ENCODE measurements at places on chromosomes 1 and 21.

- DNase-seq = no peak
Measured at GRCh38 chr1:60066001-60066400, 7.6 kb downstream of the C1orf87 start.

- DNase-seq = no peak
Measured at GRCh38 chr1:11505591-11506538, 26.9 kb downstream of the DISP3 start.

DNA sequence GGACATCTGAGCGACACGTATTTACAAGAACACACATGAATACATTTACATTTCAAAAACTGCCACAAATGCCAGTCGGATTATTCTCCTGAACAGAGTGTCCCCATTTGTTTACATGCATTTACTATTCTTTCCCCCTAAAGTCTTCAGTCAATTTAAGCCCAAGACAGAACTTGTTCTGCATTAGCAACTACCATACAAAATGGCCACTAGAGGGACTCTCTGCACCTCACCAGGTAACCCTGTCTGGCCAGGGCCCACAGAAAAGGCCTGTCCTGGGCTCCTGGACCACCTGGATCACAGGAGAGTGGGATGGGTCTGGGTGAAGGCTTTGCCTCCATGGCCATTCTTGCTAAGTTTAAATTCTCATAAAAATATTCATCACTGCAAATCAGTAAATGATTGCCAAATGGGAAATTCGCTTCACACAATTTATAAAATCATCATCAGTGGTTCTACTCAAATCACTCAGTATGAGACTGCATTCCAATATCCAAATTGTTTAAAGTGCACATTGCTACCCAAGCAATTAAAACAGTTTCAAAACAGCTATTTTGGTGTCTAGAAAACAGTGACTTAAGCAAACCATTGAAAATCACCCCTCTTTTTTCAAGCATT, 12.5 kb upstream of the GUCA2A start:
- DNase-seq = peak; percentile 20

- DNase-seq = no peak
Measured at GRCh38 chr1:162485236-162485635, 12.4 kb upstream of the UHMK1 start.

GRCh38 chr1:54001591-54001990, 16.4 kb downstream of the LDLRAD1 start:
- DNase-seq = no peak

GRCh38 chr21:34609933-34610549, 4.9 kb downstream of the RCAN1 start:
- DNase-seq = no peak

DNA sequence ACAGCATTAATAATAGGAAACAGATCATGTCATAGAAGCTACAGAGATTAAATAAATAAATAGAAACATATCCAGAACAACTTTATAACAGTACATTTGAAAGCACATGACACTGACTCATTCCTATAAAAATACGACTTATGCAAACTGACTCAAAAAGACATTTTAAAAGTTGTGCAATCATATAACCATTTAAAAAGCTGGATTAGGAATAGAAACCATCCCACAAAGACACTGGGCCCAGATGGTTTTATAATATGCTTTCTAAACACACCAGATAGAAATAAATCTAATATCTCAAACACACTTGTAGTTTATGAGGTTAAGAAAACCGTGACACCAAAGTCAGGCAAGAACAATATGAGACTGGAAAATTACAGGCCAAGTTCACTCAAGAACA, 47.6 kb downstream of the MATN1 start:
- no peak for DNase-seq

DNA sequence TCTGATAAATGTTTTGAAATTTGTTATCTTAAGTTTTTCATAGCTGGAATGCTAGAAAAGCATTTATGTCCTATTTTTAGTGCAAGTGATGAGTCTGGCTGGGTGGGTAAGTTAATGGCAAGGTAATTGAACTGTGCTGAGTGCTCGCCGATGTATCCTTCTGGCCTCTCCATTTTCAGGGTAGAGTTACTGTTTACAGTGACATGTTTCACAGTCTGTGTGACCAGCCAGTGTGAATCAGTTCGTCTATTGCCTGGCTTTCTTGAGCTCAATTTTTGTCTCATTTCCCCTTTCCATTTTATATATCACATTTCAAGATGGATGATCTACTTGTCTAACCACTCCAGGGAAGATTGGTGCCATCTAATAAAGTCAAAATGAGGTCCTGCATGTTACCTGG, 44.1 kb downstream of the ITSN1 start:
- DNase-seq = no peak

GRCh38 chr1:204331275-204331674, 28.5 kb downstream of the PLEKHA6 start:
- DNase-seq = no peak

DNA sequence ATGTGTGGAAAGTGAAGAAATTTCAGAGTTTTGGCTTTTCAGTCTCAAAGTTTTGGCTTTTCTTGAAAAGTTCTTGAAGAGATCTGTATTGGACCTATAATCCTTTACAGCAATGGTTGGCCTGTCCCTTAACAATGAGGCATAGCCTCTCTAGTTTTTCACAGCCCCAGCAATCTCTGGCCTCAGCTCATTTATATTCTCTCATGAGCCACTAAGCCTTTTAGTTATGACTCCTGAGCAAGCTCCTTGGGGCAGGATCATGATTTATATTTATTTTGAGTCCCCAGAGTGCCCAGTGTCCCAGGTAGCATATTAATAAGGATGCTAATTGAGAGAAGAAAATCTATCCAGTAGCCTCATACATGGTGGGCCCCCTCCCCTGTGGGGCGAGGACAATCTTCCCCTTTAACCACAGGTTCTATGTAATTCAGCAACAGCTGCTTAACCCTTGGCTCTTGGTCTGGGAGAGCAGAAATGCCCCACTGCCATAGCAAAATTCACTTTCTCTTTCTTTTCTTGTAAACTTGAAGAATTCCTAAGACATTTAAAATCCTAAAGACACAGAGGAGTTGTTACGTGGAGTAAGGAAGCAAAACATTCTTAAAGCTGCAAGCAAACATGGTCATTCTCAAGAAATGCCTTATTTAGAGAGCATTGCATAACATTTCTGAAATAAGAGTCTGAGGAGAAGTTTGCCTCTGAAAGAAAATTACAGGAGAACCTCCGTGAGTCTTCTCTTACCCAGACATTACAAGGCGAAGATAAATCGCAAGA, 6.3 kb downstream of the NGF start:
- no peak for DNase-seq

GRCh38 chr1:220604926-220605325, 77.0 kb downstream of the MARK1 start:
- DNase-seq = no peak

DNA sequence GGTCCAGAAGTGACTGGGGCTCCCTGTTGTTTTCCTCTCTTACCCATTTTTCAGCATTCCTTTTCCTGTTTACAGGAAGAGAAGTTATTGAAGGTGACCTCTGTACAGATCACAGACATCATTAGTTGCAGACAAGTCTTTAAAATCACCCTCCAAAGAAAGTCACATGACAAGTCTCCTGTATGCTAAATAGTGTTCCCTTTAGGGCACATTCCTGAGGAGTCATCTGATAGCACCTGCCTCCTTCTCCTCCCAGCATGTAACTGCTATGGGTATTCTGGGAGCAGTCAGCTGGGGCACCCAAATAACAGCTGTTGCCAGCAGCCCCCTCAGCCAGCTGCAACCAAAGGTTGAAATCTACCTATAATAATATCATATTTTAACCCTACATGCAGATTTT, 200.6 kb downstream of the PTGER3 start:
- no peak for DNase-seq

- DNase-seq = no peak
Measured at GRCh38 chr1:8203551-8203950, 114.4 kb upstream of the SLC45A1 start.

- DNase-seq = no peak
Measured at GRCh38 chr1:179021873-179022272, 3.8 kb upstream of the FAM20B start.

DNA sequence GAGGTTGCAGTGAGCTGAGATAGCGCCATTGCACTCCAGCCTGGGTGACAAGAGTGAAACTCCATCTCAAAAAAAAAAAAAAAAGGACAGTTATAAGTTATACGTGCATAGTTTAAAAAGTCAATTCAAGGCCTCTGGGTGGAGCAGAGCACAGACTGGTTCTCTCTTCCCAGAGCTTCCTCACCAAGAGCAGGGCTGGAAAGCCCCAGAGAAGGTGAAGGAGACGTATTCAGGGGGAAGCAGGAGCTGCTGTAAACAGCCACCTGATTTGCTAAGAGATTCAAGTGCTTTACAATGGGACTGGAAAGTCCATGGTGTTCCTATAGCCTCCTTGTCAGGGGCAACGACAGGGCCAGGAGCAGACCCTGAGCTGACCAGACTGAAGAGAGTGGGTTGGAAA, 85.0 kb upstream of the LYST start:
- DNase-seq = no peak

DNA sequence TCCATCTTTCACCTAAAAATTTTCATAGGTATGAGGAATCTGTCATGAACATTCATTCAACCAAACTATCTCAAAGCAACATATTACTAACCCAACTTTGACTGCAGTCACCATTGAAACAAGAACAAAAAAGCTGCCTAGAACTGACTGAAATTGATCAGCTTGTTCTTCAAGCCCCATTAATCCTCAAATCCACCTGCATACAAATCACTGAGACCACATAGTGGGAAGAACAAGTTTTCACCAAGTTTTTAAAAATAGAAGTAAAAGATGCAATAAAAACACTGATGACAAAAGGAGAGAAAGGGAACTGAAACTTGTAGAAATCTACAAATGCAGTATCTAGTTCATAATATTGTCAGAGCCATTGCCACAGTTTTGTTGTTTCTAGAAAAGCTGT, 6.1 kb downstream of the SORT1 start:
- no peak for DNase-seq

- no peak for DNase-seq
Measured at GRCh38 chr1:16300436-16300835, 51.8 kb downstream of the FBXO42 start.

- DNase-seq = no peak
Measured at GRCh38 chr21:14878971-14879370, 185.8 kb downstream of the NRIP1 start.

- DNase-seq = no peak
Measured at GRCh38 chr1:192581131-192581927, 5.8 kb downstream of the RGS1 start.

DNA sequence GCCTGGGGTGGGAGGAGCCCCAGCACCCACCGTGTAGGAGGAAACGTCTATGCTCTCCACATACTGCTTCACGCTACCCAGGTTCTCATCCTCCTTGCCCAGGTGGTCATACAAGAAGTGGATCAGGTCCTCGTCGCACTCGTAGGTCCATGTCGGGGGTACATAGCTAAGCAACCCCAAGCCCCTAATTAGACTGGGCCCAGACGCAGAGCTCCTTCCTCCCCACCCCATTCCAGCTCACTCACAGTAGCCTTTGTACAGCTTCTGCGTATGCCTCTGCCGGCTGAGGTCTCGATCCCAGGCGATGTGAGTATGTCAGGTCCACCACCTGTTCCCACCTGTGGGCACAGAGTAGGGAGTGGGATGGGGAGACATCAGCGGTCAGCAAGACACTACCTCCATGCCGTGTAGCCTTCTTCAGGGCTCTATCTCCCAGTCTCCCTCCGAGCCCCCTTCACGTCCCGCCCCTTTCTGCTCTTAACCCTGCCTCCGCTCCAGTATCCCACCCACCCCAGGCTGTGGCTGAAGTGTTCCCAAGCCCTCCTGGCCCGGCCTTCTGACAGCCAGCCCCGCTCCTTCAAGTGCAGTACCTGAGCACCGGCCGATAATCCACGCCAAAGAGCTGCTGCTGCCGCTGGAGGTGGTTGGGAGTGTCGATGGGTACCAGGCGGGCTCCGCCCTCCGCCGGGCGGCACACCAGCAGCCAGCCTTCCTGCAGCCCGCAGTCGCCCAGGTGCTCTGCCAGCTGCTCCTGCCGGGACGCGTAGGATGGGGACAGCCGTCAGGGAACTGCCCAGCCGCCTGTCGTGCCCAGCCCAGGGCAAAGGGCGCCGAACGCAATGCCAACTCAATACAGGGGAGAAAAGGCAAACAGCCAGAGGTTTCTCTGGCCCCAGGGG, 919 bp downstream of the HECTD3 start:
- no peak for DNase-seq

GRCh38 chr21:31918250-31918775, 45.5 kb downstream of the HUNK start:
- DNase-seq = no peak

DNA sequence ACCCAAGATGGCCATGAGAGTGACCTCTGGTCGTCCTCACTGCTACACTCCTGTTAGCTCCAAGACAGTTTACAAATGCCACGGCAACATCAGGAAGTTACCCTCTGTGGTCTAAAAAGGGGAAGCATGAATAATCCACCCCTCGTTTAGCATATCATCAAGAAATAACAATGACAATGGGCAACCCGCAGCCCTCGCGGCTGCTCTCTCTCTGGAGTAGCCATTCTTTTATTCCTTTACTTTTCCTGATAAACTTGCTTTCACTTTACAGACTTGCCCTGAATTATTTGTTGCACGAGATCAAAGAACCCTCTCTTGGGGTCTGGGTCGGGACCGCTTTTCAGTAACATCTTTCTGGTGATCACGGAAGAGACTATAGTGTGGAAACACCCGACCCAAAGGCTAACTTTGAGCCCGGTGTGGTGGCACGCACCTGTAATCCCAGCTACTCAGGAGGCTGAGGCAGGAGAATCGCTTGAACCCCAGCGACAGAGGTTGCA, 19.8 kb upstream of the COX20 start:
- DNase-seq = no peak

- DNase-seq = no peak
Measured at GRCh38 chr21:45177039-45177438, 102.7 kb downstream of the ADARB1 start.

- DNase-seq = no peak
Measured at GRCh38 chr21:32352526-32352925, 40.3 kb downstream of the URB1 start.

DNA sequence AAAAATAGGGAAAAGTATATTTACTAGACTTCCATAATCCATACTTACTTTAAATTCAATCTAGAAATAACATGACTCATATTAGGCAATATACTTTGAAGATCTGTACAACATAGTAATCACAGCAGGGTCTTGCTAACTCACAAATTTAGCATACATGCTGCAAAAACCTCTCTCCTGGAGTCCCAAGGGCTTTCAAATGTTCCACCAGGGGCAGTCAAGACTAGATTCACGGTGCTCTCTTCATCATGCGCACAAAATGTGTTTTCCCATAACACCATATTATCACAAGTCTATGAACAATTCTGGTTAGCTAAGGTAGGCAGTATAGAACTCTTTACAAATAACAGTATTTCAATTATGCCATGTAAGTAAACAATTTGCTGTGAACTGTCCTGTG, 45.8 kb downstream of the SSX2IP start:
- no peak for DNase-seq

DNA sequence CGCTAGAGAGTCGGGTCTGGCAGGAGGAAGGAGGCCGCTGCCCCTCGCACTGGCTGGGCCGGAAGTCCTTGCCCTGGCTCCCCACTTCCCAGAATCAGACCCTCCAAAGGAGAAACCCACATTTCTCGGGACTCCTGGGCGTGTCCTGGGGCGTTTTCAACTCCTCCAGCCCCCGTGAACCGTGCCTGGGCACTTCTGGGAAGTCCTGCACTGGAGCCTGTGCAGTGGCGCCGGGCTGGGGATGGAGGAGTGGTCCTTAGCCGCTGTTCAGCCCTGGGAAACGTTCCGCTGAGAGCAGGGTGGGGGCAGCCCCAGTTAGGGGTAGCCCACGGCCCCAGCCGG, 3.0 kb downstream of the IGSF21 start:
- DNase-seq = no peak

- DNase-seq = no peak
Measured at GRCh38 chr1:37473431-37474045, 842 bp upstream of the ZC3H12A start.

- no peak for DNase-seq
Measured at GRCh38 chr21:38649120-38649519, 150.8 kb upstream of the ERG start.

- DNase-seq = no peak
Measured at GRCh38 chr1:53672785-53673184, 66.2 kb downstream of the GLIS1 start.

Measured in HL-60 (cell line).